ENCODE measurements at places on chromosomes 5 and 9.

DNA sequence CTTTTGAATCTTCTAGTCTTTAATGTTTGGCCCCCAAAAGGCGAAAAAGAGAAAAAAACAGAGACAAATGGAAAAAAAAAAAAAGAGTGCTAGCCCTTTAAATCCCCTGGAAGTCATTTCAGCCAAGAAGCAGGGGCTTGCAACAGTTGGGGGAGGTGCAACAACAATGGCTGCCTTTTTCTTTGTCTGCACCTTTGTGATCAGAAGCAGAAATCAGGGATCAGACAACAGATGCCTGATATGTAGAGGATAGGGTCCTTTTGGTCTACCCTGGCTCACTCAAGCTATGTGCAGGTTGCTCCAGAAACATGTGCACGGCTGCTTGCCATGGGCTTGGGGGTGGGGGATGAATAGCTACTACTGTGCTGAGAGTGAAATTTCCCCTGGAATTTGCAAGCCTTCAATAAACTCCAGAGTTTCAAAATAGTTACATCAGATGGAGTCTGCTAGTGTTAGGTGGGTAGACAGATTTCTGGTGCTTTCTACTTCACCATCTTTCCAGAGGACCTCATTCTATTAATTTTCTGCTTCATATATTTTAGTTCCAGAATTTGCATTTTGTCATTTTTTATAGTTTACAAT, 150.9 kb downstream of the FGF18 start:
- DNase-seq, result no peak

GRCh38 chr9:16136961-16137360, 584.1 kb downstream of the CCDC171 start:
- no peak for DNase-seq

DNA sequence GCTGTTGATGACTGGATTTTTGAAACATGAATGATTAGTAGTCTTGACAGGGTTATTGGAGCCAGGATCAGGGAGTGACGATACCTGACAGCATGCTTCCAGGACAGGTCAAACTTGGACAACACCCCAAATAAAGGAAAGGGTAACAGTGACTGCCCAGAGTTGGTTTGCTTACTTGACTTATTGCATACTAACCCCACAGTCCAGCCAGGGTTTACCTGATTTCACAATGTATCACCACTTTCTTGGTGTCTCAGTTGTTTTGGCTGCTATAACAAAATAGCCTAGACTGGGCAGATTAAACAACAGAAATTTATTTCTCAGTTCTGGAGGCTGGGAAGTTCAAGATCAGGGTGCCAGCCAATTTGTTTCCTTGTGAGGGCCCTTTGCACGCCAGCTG, 301.0 kb upstream of the VLDLR start:
- no peak for DNase-seq

GRCh38 chr5:88515881-88516819, 247.5 kb upstream of the TMEM161B start:
- no peak for DNase-seq

GRCh38 chr5:157290156-157290980, 24.4 kb downstream of the CYFIP2 start:
- DNase-seq, result no peak

GRCh38 chr5:101012880-101013279, 109.8 kb upstream of the ST8SIA4 start:
- no peak for DNase-seq

DNA sequence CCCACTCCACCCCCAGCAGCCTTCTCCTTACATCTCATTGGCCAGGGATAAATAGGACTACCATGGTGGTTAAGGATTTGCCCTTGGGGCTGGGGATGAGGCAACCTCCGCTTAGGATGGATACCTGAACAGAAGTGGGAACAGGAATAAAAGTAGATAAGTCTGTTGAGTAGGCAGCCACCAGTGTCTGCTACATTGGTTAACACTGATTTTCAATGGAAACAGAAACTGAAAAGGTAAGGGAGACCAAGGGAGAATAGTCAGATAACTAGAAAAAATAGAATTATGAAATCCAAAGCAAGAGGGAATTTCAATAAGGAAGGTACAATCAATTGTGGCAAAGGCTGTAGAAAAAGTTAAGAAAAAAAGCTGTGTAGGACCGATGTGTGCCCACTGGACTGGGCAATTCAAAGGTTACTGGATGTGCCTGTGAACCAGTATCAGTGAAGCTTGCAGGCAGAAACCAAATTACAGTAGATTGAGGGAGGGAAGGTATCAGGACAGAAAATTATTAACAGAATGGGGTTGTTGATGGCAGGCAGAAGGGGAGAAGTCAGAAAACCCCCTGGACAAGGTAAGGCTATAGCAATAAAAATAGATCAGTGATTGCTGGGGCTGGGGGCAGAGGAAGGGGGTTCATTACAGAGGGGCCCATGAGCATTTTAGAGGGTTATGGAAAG, 48.7 kb downstream of the DNAJC21 start:
- DNase-seq, result no peak

GRCh38 chr9:37444890-37445289, 20.4 kb downstream of the ZBTB5 start:
- DNase-seq, result no peak

GRCh38 chr9:95835393-95835792, 40.1 kb upstream of the ERCC6L2 start:
- no peak for DNase-seq

DNA sequence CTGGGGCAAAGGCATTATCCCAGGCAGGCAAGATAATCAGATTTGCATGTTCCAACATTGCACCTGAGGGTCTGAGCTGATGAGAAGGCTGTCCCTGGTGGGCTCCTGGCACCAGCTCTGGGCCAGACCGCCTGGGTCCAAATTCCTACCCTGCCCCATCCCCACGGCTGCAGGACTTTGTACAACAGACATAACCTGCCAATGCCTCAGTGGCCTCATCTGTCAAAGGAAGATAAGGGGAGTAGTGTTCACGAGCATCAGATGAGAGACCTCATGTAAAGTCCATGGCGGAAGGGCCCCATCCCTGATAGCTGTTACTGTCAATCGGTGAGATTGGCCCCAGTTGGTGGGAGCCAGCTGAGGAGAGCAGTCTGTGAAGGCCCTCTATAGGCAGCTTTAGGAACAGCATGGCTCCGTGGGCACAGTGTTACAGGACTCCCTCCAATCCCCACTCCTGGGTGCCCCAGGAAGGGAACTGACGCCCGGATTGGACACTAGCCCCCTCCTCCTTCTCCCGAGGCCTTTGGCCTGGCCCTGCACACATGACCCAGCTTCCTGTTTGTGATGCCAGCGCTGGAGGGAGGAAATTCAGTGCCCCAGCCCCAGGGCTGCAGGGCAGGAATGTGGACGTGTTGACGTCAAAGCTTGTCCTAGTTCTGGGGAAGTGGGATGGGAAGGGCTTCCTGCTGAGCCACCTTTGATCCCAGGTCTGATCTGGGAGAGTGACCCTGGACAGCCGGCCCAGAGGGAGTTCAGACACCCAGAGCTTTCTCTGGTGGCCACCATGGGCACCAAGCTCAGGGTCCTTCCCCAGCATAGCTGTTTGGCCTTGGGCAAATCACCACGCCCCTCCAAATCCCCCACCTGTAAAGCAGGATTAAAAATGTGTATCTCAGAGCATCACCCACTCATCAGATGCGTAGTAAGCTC, 56.2 kb downstream of the DUSP1 start:
- peak; percentile 29 for DNase-seq

- DNase-seq, result no peak
Observed at GRCh38 chr9:96203867-96204501, 98.0 kb downstream of the HSD17B3 start.

DNA sequence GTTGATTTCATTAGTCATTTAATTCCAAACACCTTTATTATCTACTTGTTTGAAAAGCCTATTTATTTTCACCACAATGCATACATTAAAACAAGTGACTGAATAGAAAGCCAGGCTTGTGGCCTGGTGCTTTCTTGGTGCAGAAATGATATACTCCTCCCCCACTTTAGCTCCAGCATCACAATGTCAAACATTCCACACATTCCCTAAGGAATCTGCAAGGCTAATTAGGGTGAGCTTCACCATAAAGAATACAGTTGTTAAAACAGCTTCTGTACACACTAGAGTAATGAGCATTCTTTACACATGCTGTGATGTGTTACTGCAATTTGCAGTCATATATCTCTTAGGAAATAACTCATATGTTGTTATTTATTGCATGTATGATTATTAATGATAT, 705.7 kb downstream of the CETN3 start:
- DNase-seq, result no peak

- no peak for DNase-seq
Observed at GRCh38 chr9:89417832-89418473, 80.0 kb downstream of the SEMA4D start.

DNA sequence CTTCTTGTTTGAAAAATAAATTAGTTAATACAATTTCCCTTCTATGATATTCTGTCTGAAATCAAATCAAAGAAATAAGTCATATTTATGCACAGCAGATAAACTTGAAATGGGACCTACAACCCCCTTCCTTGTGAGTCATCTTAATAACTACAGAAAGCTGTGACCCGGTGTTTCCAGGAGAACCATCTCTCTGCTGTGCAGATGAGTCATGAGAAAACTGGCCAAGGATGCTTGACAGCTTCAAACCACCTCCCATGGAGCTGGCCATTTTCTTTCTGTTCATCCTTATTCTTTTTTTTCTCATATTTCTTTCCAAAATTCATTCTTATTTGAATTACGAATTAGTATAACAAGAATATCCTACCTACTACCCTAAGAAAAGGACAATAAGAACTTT, 43.4 kb upstream of the NR4A3 start:
- DNase-seq, result no peak

DNA sequence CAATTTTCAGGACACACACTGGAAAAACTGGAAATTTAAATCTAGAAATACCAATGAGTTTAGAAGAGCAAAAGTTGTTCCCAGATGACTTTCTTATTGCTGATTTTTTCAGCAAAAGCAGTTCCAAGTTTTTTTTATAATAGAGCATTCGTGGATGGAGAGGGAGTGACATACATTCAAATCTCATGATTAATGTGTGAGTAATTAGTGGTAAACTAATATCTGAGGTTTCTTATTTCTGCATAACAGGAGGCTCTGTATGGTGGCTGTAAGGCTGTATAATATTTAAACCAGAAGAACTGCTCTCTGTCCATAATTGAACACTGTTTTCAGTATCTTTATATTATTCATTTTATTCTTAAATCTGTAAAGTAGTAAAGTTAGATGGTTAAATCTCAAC, 25.8 kb downstream of the LYSMD3 start:
- DNase-seq, result no peak

GRCh38 chr5:34510002-34510401, 146.1 kb upstream of the RAI14 start:
- DNase-seq, result no peak

GRCh38 chr9:118987167-118987566, 382.1 kb downstream of the BRINP1 start:
- DNase-seq, result no peak

GRCh38 chr5:172149073-172149472, 39.0 kb downstream of the STK10 start:
- no peak for DNase-seq

- peak; percentile 39 for DNase-seq
Observed at GRCh38 chr5:179819296-179820126, 1.2 kb upstream of the SQSTM1 start.

DNA sequence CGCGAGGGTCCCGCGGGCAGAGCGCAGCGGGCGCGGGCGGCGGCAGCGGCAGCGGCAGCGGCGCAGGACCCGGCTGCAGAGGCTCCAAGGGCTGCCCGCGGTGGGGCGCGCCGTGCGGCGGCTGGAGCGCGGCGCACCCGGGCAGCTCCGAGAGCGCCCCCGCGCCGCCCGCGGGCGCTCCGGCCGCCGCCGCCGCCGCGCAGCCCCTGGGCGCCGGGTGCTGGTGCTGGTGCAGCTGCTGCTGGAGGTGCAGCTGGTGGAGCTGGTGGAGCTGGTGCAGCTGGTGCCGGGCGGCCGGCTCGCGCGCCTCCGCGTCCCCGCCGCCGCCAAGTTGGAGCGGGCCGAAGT, 644 bp downstream of the IER5L start:
- DNase-seq, result no peak

- no peak for DNase-seq
Observed at GRCh38 chr9:101117161-101117560, 88.6 kb downstream of the PLPPR1 start.

Data from T-helper 22 cell (primary cell).